ENCODE measurements at places on chromosomes 2 and 18.

- no peak for DNase-seq
Measured at GRCh38 chr18:23631746-23632145, 31.0 kb downstream of the ANKRD29 start.

DNA sequence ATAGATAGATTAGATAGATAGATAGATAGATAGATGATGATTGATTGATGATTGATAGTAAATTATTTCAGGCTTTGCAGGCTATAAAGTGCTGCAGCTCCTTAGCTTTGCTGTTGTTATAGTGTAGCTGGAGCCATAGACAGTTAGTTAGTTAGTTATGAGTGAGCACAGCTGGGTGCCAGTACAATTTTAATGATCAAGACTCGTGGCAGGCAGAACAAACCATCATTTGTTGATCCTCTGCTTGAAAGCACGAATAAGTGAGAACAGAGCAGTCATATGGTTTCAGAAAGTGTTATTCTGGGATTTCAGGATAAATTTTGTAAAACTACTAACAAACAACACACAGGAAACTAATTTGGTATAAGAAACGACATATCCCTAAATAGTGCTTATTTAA is 53.9 kb downstream of the THOC1 start:
- no peak for DNase-seq

GRCh38 chr2:99640635-99641151 is 150.9 kb upstream of the REV1 start:
- no peak for DNase-seq

DNA sequence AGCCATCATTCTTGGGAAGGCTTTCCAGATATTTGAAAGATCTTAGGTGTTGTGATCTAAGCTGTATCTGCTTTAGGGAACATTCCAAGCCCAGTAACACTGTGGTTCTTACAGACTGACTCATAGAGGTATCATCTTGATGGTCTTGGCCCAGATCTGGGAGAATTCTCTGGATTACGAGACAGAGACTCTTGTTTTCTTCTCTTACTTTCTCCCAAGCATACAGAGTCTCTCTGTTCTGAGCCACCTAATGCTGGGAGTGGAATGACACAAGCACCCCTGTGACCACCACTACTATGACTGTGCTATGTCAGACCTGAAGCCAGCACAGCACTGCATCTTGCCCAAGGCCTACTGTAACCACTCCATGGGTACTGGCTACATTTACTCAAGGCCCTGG is 81.0 kb upstream of the EPAS1 start:
- no peak for DNase-seq

DNA sequence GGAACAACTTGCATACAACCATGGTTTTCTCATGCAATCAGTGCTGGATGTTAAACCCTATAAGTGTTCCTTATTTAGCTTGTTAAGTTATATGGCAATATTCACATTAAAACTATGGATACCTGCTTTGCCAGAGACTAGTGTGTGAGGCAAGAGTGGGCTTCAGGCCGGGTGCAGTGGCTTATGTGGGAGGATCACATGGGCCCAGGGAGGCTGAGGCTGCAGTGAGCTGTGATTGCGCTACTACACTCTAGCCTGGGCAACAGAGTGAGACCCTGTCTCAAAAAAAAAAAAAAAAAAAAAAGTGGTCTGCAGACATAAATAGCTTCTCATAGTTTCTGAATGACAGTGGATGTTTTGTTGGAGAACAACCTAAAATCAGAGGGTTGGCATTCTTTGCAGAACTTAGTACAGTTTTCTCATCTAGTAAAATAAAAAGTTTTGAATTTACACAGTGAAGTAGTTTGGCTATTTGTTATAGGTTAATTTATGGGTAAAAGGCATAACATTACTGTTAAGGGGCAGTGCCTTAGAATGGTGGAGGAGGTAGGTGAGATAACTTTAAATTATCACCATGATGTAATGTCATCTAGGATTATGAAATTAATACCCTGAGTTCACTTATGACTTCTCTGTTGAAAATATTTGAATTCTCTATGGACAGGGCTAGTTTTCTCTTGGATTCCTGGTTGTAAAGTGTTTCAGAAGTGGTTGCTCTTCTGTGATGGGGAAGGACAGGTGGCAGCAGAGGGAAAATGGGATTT is 5.3 kb downstream of the CERS6 start:
- no peak for DNase-seq

DNA sequence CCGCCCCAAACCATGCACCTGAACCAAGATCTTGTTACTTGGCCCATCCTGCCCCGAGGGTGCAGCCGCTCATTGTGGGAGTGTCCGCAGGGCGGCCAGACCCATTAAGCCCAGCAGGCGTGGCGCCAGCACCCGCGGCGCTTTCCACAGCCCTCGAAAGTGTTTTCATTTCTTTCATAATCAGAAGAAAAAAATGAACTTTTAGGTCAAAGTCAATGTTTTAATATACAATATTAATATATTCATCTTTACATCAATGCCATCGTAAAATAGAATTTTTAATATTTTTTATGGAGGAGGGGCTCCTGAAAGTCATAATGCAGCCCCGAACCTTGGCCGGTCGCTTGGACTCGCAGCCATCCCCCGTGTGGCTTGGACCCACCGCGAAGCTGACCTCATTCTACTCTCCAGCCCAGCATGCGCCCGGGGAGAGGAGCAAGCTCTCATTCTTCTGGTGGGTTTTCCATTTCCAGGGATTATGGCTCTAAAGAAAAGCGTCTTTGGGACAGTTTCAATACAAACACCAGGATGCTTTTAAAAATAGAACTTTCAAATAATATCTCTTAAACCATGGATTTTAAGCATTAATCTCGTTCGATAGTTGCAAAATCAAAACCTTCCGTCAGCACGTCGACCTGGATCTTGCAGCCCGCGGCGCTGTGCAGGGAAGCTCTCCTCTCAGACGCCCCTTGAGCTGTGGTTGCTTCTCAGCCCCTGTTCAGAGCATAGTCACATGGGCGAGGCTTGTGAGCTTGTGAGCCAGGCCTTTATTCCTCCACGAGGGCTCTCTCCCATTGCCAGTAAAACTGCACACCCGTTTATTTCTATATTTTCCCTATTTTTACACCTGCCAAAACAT is 17.2 kb upstream of the ASB1 start:
- no peak for DNase-seq

DNA sequence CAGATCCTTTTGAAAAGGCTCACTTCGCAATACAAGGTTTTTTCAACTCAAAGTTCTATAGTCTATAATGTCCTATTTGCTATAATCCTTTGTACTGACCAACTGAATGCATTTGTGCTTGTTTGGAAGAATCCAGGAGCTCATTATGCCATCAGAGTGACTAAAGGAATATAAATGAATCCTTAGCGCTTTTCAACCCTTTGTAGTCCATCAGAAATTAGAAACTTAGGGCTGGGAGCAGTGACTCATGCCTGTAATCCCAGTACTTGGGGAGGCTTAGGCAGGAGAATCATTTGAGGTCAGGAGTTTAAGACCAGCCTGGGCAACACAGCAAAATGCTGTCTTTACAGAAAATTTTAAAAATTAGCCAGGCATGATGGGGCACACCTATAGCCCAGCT is 330.2 kb upstream of the CHAC2 start:
- DNase-seq, result no peak

DNA sequence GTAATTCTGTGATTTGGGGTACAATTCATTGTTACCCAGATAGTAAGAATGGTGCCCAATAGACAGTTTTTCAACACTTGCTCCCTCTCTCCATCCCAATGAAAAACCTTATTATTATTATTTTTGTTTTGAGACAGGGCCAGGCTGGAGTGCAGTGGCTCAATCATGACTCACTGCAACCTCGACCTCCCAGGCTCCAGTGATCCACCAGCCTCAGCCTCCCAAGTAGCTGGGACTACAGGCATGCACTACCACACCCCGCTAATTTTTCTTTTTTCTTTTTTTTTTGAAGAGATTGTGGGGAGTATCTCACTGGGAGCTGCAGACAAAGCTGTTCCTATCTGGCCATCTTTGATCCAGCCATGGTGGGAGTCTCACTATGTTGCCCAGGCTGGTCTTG is 7.2 kb downstream of the TGFA start:
- no peak for DNase-seq

- no peak for DNase-seq
Measured at GRCh38 chr2:34349527-34349926, 750.4 kb upstream of the FAM98A start.

DNA sequence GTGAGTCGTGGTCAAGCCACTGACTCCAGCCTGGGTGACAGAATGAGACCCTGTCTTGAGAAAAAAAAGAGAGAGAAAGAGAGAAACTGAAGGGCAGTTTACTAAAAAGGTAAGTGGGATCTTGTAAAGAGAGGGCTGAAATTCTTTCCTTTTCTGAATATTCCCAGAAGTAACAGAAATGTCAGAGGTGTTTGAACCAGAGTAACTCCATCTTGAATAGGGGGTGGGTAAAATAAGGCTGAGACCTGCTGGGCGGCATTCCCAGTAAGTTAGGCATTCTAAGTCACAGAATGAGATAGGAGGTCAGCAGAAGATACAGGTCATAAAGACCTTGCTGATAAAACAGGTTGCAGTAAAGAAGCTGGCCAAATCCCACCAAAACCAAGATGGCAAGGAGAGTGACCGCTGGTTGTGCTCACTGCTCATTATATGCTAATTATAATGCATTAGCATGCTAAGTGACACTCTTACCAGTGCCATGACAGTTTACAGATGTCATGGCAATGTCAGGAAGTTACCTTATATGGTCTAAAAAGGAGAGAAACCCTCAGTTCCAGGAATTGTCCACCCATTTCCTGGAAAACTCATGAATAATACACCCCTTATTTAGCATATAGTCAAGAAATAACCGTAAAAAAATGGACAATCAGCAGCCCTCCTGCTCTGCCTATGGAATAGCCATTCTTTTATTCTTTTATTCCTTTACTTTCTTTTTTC is 1334.3 kb upstream of the ZEB2 start:
- no peak for DNase-seq

GRCh38 chr2:177693658-177694339 is 301.2 kb downstream of the AGPS start:
- no peak for DNase-seq

DNA sequence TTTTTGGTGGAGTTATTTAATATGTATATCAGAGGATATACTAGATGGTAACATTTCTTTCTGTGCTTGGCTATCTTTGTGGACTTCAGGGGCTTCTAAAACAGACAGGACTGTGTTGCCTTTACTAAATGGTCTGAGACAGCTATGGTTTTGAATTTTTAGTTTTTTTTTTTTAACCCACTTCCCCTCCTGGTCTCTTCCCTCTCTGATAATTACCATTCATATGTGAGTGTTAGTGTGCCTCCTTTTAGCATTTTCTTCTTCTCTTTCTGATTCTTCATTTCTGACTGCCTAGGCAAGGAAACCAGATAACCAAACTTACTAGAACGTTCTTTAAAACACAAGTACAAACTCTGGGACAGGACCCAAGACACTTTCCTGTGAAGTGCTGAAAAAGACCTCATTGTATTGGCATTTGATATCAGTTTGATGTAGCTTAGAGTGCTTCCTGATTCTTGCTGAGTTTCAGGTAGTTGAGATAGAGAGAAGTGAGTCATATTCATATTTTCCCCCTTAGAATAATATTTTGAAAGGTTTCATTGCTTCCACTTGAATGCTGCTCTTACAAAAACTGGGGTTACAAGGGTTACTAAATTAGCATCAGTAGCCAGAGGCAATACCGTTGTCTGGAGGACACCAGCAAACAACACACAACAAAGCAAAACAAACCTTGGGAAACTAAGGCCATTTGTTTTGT is 52.7 kb downstream of the SMAD4 start:
- DNase-seq, result no peak

GRCh38 chr2:233210281-233210680 is 41.2 kb upstream of the ATG16L1 start:
- no peak for DNase-seq

- DNase-seq, result no peak
Measured at GRCh38 chr2:164032995-164033394, 297.2 kb upstream of the FIGN start.

DNA sequence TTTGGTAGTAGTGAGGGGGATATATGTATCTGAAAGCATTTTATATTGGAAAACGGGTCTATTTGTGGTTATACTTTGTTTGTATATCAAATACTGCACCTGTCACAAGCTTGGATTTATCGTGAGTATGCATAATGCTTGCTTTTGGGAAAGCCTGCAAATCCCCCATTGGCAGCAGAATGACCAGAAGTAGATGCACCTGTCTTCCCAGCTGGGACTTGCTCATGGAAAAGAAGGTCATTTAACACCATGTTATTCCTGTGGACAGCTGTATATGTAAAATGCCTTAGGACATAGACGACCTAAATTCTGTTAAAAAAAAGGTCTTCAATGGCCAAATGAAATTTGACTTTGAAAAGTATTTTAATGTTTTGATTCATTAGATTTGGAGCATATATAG is 599.4 kb downstream of the XIRP2 start:
- no peak for DNase-seq

GRCh38 chr2:29055601-29056000 is 18.7 kb downstream of the PCARE start:
- DNase-seq, result no peak

DNA sequence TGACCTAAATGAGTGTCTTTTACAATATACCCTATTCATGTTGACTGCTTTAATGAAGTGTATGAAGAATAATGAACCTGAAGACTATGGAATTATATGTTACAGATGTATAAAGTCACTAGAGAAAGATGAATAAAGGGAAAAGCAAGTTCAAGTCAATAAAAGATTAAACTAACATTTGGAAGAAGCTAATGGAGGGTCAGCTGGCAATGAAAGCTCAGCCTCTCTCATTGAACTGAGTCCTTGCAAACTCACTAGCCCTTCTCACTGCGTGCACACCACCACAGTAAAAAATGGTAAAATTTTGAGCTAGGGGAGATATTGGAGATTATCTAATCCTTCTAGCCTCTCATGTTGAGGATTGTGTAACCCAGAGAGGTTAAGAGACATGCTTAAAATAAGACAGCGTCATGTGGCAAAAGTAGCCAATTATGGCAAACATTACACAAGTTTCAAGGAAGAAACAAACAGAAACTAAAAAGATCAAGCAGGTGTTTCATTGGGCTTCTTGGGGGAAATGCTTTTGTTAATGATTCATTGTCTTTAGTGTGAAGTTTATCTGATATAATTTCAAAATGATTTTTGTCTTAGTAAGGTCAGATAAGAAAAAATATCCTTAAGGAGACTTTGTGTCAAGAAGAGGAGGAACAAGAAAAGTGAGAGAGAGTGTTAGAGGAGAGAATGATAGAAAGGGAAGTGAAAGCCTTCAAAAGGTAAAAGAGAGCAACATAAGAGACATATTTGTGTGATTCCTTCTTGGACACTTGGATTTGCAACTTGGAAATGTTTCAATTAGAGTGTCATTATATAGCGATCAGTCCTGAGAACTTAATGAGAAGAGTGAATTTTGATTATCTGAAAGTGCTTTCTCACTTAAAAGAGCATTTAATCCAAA is 893.7 kb upstream of the FAM98A start:
- no peak for DNase-seq

GRCh38 chr2:12428786-12429185 is 287.9 kb upstream of the TRIB2 start:
- no peak for DNase-seq

- no peak for DNase-seq
Measured at GRCh38 chr18:31248783-31249521, 69.0 kb upstream of the DSG1 start.

GRCh38 chr2:47128705-47129104 is 26.4 kb downstream of the STPG4 start:
- no peak for DNase-seq

- no peak for DNase-seq
Measured at GRCh38 chr2:140863713-140864112, 1267.1 kb downstream of the LRP1B start.

GRCh38 chr2:119469661-119470297 is 38.1 kb downstream of the TMEM37 start:
- DNase-seq, result no peak

GRCh38 chr18:69890558-69890957 is 57.1 kb downstream of the CD226 start:
- DNase-seq, result no peak

GRCh38 chr2:225042800-225043167 is 516 bp upstream of the DOCK10 start:
- no peak for DNase-seq

All from activated CD4-positive, alpha-beta T cell treated with anti-CD3 and anti-CD28 coated beads for 24 hours (primary cell).